HAP-1 (cell line): ENCODE measurements at places on chromosomes 2 and 18.

GRCh38 chr2:24855022-24855622, 61.9 kb downstream of the CENPO start:
- DNase-seq = no peak

DNA sequence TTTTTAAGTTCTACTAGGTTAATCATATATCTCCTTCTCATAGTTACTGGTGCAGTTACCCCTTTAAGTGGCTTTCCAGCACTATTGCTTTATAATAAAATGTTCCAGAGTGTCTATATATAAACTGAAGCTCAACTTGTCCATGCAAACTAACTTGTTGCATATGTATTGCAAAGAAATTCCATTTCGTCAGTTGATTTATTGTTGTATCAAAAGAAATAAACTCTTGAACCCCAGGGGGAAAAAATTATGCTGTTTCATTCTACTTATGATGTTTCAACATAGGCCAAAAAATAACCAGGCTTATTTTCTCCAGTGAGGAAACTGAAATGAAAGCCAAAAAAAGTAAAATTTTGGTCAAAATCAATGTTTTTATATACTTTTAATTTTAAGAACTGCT, 491.9 kb downstream of the NR4A2 start:
- no peak for DNase-seq

DNA sequence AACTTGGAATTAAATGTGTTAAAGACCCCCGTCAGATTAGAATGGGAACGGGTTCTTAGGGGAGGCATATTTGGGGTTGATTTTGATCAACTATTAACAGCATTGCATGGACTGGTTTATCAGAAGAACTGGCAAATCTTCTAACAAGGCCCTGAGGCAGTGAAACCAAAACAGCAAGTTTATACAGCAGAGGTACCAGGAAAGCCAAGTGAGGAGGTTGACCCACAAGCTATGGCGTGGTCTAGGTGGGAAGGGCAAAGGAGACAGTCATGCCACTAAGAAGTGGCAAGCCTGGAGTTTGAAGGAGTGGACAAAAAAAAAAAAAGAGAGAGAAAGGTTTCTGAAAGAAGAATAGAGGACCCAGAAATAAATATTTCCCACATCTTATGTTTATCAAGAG, 187.0 kb downstream of the MREG start:
- no peak for DNase-seq

GRCh38 chr2:159455330-159455918, 160.9 kb downstream of the BAZ2B start:
- no peak for DNase-seq

- DNase-seq = no peak
These were observed 62.2 kb downstream of the KCNE4 start for GRCh38 chr2:223114170-223114569.

DNA sequence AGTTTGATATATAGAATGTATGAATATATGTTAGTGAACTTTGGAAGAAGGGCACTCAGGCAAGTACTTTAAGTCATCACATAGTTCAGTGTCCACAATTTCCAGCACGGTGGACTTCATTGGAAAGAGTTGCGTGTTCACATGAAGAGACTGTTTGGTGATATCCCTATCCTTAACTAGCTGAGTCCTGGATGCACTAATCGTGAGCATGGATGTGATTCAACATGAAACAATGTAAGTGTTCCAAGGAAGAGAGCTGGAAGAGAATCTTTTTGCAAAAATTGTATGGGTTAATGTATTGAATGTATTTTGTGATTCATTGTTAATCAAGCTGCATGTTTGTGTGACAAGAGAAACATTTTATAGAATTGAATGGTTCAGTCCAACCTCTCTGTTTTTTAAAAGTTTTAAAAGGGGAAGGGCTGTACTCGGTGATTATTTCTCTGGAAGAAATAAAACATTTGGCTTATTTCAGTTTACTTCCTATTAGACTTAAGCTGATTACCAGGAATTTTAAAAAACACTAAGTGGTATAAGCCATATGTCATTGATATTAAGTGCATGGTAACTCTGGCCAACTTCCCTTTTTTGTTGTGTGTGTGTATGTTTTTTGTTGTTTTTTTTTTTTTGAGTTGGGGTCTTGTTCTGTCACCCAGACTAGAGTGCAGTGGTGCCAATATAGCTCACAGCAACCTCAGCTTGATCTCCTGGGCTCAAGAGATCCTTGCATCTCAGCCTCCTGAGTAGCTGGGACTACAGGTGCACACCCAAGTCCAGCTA, 8.6 kb downstream of the XRCC5 start:
- no peak for DNase-seq

- DNase-seq = no peak
These were observed 209.1 kb downstream of the TNS1 start for GRCh38 chr2:217793566-217794132.
